Stromal cell of bone marrow (primary cell): ENCODE measurements at places on chromosomes 11 and 22.

DNA sequence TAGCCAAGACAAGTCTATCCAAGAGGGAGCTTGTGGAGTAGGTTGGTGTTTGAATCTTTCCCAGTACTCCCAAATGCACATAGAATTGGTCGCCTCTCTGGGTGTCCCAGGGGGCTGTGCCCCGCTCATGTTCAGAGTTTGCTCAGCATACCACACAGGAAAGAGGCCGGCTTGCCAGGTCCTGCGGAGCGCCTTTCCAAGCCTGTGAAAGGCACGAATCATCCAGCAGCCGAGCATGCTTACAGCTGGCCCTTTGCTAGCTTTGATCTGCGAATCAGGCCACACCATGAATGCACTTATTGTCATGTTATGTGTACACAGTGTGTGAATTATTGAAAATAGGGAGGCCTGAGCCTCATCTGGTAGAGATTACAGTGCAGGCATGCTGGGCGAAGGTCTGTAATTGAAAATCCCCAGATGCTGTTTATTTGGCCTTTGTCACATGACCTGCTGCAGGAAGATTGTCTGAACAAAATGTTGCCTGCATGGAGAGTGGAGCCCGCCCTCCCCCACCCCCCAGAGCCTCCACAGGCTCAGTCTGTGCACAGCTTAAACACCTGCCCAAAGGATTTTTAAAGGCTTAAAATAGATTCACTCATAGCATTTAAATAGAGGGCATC is 163.3 kb upstream of the RASSF10 start:
- DNase-seq = no peak

- no peak for DNase-seq
Measured at GRCh38 chr11:127059750-127060149, 59.2 kb upstream of the KIRREL3 start.

DNA sequence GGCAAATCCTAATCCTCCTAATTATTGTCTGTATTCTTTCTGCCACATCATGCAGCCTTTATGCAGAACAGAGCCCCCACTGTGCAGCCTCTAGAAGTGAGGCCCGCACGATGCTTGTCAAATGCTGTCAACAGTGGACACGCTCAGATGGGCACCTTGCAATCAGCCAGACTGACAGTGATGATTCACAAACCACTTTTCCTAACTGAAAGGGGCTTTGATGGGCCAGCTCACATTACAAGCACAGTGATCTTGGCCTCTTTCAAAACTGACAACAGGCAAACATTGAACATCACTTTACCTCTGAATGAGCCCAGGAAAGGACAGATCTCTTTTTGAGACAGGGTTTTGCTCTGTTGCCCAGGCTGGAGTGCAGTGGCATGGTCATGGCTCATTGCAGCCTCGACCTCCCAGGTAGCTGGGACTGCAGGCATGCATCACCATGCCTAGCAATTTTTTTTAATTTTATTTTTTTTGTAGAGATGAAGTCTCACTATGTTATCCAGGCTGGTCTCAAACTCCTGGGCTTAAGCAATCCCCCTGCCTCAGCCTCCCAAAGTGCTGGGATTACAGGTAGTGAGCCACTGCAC is 18.0 kb upstream of the E2F8 start:
- DNase-seq = no peak

- DNase-seq = no peak
Measured at GRCh38 chr11:118635237-118635591, 27.8 kb downstream of the PHLDB1 start.

GRCh38 chr11:1152316-1153104 is 5.2 kb upstream of the MUC5AC start:
- DNase-seq = no peak

- DNase-seq = no peak
Measured at GRCh38 chr22:46361826-46362202, 26.3 kb downstream of the TRMU start.

- DNase-seq = peak; percentile 57
Measured at GRCh38 chr11:128451652-128452470, 135.5 kb downstream of the ETS1 start.

DNA sequence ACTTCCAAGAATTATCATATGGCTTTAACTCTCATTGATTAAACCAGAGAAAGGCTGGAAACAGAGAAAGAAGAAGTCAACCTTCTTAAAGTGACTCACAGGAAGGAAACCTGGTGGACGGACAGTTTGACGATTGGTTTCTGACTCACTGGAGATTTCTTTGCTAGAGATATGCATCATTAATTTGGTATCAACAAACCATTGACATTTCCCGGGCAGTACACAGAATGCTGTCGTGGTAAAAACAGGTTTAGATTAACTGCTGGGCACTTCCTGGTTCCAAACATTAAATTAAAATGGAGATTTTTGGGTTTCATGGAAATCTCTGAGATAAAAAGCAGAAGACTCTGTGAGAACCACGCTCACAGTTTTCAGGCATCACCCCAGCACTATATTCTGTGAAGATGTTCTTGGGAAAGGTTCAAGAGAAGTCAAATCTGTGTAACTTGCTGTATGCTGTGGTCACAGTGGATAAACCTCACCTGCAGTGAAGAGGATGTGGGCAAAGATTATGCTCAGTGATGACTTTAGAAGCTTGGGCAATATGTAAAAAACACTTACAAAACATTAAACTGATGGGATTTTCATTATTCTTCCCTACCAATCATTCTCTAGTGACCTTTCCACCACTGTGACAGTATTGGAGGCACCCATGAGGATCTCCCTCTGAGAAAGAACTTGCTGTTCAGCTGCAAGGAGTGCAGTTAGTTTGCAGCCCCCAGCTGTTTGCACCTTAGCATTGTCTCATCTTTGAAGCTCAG is 61.1 kb upstream of the CD44 start:
- DNase-seq = no peak

DNA sequence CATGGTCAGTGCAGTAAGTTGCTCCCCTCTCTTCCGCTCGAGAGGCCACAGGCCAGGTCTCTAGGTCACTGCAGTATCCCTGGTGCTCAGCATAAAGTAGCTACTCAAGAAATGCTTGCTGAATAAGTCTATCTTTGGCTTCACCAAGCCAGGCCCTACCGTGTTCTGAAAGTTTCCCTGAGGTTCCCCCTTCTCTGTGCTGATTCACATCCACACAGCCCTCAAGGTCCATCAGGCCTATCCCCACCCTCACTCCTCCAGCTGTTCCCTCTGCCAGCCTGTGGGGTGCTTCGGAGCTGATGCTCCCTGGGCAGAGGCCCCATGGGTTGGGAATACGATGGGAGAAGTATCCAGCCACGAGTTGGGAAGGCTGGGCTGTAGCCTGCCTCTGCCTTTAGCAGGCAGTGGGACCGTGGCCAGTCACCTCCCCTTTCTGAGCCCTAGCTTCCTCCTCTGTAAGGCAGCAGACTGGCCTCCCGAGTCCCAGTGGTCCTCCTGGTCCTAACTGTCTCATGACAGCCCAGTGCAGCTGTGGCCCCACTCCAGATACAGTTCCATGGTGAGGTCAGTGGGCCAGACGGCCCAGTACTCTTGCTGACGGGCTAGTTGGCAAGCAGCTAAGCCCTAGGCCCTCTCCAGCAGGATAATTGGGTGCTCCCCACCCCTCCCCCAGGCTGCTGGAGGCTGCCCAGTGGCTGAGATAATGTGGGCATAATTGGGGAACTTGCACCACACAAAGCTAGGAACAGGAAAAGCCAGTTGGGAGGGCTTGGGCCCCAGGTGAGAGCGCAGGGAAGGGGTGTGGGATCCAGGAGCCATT is 48.2 kb downstream of the NECTIN1 start:
- DNase-seq = no peak

DNA sequence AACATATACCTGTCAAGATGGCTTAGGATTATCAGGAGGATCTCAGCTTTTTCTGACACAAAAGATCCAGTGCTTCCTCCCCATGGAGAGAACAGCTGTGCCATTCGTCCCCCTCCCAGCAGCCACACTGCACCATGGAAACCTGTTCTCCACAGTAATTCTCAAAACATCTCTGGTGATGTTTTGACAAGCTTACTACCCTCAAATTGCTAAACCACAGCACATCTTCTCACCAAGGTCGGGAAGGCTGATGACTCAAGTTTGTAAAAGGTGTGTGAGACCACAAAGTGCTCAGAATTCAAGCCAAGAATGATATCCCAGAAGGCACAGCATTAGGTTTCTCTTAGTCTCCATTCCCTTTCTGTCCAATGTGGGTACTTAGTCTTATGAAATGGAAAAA is 3.9 kb upstream of the RAB38 start:
- no peak for DNase-seq

DNA sequence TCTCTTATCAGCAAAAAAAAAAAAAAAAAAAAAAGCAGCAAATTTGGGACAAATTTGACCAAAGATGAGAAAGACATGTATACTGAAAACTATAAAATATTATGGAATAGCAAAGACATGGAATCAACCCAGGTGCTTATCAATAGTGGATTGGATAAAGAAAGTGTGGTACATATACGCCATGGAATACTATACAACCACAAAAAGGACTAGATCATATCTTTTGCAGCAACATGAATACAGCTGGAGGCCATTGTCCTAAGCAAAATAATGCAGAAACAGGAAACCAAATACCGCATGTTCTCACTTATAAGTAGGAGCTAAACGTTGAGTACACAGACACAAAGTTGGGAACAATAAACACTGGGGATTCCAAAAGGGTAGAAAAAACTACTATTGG is 1.8 kb upstream of the RNF141 start:
- no peak for DNase-seq

- DNase-seq = peak; percentile 44
Measured at GRCh38 chr11:61152816-61153592, 8.2 kb downstream of the VPS37C start.

- DNase-seq = peak; percentile 97
Measured at GRCh38 chr22:18001040-18001893, 23.1 kb downstream of the MICAL3 start.

GRCh38 chr11:57499983-57500461 is 15.5 kb downstream of the SLC43A1 start:
- no peak for DNase-seq

- DNase-seq = peak; percentile 22
Measured at GRCh38 chr11:114133548-114134329, 74.2 kb downstream of the ZBTB16 start.

DNA sequence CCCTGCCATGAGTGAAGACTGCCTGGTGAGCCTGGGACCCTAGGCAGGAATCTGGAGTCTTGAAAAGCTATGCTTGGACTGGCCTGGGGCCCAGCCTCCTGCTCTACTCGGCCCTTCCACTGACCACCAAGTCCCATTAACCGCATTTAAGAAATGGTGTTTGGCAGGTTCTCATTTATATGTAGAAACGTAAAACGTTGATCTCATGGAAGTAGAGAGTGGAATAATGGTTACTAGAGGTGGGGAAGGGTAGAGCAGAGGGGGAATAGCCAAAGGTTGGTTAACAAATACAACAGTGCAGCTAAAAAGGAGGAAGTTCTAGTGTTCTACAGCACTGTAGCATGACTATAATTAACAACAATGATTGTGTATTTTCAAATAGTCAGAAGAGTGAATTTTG is 72.9 kb upstream of the EED start:
- no peak for DNase-seq

DNA sequence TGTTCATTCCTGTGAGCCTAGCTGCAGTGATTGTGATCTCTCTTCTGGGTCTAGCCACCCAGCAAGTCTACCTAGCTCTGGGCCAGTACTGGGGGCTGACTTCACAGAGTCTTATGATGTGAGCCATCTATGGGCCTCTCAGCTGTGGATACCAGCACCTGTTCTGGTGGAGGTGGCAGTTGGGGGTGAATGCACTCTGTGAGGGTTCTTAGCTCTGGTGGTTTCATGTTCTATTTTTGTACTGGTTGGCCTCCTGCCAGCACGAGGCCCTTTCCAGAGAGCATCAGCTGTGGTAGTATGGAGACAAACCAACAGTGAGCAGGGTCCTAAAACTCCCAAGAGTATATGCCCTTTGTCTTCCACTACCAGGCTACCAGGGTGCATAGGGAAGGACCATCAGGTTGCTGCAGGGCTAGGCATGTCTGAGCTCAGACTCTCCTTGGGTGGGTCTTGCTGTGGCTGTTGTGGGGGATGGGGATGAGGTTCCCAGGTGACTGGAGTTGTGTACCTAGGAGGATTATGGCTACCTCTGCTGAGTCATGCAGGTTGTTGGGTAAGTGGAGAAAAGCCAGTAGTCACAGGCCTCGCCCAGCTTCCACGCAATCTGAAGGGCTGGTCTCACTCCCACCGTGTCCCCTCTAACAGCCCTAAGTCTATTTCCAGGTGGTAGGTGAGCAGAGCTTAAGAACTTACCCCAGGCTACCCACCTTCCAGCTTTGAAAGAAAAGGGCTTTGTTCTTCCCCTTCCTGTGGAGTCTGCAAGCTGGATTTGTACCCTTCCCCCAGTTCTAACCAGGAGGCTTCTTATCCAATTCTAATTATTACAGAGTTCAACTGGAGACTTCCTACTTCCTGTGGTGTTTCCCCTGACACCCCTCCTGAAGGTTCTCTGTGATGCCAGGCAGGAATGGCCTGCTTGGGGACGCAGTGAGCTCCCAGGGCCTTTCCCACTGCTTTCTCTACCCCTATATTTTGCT is 250.7 kb downstream of the LUZP2 start:
- no peak for DNase-seq

GRCh38 chr22:49760630-49761571 is 66.8 kb downstream of the BRD1 start:
- no peak for DNase-seq

DNA sequence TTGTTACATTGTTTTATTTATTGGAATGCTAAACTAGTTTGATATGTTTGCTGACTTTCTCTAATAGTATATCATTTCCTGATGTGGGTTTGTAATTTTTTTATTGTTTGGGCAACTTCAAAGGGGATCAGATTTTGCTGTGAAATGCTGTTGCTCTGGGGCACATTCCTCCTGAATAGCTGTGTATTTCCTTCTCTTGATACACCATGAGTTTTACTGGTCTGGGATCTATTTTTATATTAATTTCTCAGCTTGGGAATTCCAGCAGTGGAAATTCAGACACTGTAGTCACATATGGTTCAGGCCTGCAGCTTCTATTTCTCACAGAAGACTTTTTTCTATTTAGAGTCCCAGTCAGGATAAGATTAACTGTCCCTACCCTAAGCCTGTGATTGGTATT is 58.9 kb downstream of the RPUSD4 start:
- DNase-seq = no peak

DNA sequence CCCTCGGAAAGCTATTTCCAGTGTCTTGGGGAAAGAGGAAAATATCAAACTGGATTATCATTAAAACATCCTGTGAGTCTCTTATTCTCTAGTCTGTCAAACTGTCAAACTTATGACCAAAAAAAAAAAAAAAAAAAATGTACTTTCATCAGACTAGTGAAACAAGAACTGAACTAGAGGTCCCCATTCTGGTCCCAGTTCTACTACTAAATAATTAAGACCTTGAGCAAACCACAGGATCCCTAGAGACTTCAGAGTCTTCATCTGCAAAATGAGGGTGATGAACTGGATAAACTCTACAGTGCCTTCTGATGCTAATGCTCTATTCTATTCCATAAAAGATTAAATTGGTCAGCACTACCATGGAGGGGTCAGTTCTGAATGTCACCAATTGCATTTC is 105.8 kb downstream of the SERGEF start:
- no peak for DNase-seq

GRCh38 chr11:111391328-111392124 is 12.5 kb upstream of the POU2AF1 start:
- no peak for DNase-seq

- no peak for DNase-seq
Measured at GRCh38 chr11:108960501-108960900, 295.6 kb downstream of the DDX10 start.

GRCh38 chr11:127451861-127452260 is 451.3 kb upstream of the KIRREL3 start:
- no peak for DNase-seq
